ENCODE measurements at places on chromosomes 3 and 15.

DNA sequence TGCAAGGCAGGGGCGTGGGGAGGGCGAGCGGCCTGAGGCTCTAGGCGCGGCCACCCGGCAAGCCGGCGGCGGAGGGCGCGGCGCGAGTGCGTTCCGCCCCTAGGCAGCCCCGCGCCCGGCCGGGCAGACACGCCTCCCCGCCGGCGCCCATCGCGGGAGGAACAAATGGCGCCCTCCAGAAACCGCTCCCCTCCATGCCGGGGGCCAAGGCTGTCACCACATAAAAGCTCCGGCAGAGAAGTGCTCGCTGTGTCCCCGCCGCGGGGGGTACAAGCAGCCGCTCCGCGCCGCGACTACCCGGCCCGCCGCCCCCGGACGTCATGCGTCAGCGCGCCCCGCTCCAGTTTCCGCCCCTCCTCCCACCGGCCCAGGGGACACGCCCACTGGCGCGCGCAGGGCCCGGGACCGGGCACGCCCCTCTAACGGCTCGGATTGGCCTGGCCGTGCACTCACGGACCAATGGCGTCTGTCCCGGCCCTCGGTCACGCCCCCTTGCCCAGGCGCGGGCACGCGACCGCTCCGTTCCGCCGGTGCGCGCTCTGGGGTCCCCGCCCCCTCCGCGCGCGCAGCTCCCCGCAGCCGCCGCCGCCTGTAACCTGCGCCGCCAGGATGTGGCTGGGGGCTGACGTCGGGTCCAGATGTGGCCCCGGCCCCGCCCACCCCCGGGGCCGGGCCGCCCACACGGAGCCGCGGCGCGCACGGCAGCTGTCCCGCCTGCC lies at the start of gene KLF13:
KLF13 (plus strand) TSS at position 680 of the 719 bp plus-strand sequence. CDS start 378 bp downstream, outside the sequence.
- peak; percentile 88 for DNase-seq

- DNase-seq = peak; percentile 66
These were observed 782.2 kb upstream of the GOLIM4 start for GRCh38 chr3:168877899-168878298.

GRCh38 chr3:124714223-124714853 lies 15.9 kb upstream of the UMPS start:
- DNase-seq = no peak

- no peak for DNase-seq
These were observed 12.6 kb downstream of the TMEM43 start for GRCh38 chr3:14137445-14137844.

- peak; percentile 90 for DNase-seq
These were observed 19.2 kb upstream of the CORO2B start for GRCh38 chr15:68559345-68560310.

DNA sequence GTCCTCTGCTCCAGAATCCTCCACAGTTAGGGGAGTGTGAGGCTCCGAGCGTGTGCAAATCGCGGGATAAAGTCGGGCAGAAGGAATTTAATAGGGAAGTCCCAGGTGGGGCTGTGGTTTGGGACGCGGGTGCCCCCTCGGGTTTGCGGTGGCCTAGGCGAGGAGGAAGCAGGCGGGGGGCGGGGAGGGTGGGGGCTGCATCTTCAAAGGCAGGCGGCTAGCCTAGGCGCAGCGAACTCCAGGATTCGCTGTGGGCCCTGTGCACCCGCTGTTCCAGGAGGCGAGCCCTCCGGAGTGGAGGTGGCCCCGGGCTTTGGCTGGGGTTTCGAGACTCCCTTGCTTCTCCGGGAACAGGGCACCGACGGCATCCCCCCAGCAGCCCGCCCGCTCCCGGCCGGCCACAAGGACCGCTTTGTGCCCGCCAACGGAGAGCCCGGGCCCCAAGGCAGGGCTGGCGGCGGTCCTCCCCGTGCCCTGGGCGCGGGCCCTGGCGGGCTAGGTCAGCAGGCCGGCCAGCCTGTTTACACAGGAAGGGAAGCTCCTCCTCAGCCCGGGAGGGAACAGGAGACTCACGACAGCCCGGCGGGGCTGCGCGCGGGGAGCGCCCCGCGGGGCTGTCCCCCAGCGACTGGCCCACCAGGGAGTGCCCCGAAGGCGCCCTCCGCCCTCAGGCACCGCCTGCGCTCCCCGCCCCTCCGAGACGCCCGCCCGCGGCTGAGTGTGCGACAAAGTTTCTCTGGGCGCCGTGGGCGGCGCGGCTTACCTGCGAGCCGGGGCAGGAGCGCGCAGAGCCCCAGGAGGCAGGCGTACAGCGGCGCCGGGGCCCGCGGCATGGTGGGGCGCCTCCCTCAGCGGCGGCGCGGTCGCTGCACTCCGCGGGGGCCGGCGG lies 753 bp downstream of the ITGB5 start:
- peak; percentile 71 for DNase-seq

GRCh38 chr15:42371096-42371495 lies 11.8 kb downstream of the CAPN3 start:
- no peak for DNase-seq

DNA sequence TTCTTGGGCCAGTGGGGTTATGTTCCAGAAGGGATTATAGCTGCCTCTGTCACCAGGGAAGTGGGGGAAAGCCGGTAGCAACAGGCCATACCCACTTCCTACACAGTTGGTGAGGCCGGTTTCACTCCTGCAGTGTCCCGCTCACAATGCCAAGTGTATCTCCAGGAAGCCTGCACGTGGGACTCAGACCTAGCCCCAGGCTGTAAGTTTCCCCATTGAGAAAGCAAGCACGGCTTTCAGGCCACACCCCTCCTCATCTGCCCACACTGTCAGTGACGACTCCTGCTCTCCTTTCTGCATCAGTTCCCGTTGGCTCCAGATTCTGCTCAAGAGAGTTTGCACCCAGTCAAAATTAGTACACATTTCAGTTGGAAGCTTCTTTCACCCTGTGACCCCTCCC lies 51.6 kb upstream of the CPOX start:
- DNase-seq = no peak

DNA sequence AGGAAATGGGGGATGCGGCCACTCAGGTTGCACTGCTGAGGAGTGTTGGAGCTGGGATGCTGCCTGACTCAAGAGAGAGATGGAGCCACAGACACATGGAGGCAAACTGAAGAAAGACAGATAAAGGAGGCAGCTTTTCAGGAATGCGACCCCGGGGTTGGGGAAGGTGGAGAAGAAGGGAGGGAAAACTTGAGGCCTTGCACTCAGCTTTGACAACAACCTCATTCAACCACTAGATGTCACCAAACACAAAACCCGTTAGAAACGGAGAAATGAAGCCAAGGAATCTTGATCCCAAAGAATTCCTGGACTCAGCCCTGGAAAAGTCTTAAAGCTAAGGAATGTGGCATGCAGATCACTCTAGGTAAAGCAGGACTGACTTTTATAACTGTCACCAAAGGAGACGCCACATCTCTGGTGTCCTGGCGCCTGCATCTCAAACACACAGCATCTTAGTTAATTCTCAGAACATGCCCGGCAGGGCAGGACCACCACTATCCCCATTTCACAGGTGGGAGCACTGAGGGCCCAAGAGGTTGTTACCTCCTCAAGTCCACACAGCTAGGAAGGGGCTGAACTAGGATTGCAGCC lies 59.6 kb upstream of the LMCD1 start:
- DNase-seq = peak; percentile 28

Measured in Calu3 (cell line).